ENCODE measurements at places on chromosomes 12 and 14.

DNA sequence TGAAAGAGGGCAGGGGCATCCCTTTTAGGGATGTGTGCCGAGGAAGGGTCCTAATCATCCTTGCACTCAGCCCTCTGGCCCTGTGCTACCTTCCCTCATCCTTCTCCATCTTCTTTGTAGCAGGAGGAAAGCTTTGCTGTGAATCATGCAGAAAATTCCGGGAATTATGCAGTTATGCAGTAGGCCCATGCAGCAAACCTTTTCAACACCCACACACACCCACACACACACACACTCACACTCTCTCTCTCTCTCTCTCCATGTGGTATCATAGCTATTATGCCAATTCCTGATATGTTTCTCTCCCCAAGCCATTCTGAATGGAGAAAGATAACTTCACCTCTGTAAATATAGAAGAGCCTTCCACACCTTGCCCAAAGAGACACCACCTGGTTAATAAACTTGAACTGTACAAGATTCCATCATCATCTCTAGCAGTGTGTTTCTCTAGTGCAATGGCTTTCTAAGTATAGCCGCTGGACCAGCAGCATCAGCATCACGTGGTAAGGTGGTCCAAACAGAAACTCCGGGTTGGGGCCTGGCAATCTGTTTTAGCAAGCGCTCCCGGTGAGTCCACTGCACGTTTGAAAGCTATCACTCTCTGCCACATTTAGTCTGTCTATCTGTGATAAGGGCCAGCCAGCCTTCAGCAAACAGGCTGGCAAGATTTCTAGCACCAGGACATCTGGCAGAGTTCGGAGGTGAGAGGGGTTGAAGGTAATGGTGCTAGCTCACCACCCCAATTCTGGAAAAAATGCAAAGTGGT, 57.6 kb downstream of the MDM2 start:
- no peak for DNase-seq

- no peak for DNase-seq
These were observed 36.3 kb downstream of the PPP2R3C start for GRCh38 chr14:35085441-35085840.

DNA sequence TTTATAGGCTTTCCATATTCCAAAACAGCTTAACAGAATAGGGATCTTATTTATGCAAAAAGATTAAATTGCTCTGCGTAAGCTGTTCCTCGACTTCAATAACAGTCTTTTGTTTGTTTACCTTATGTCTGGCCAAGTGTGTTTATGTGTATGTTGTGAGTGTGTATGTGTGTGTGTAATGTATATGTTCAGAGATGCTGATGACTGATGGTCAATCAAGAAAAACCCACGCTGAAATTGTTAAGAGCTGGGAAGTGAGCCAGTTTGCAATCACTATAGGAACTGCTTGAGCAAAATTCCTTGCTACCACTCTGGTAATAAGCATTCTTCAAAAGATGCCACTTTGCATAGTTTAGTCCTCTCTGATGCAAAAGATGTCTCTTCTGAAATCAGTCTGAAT, 59.6 kb downstream of the PRKD1 start:
- DNase-seq: no peak

GRCh38 chr12:116916714-116917114, 6.0 kb downstream of the FBXW8 start:
- DNase-seq: no peak

DNA sequence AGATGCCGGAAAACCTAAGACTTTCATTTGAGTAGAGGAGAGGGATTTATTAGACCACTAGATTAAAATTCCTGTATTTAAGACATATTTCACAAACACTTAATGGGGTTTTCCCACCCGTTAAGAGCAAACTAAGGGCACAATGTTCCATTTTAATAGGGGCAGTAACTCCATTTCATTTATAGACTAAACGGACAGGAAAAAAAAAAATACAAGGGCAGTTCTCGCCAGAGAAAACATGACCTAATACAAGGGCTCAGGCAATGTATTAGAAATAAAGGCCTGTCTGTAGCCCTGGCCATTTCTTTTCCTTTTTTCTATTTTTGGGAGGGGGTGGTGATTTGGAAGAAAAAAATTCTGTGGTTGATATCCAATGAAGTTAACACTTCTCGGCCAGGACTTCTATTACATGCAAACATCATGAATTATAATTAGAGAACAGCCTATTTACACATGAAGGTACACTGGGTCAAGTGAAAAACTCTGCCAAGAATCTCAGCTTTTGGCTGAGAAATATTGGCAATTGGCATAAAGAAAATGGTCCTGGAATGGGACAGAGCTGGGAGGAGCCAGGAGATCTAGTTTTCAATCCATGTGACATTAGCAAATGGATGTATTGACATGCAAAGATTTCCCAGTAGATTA, 641.1 kb upstream of the TBX3 start:
- DNase-seq: no peak
